ENCODE measurements at places on chromosomes 13 and 19.

DNA sequence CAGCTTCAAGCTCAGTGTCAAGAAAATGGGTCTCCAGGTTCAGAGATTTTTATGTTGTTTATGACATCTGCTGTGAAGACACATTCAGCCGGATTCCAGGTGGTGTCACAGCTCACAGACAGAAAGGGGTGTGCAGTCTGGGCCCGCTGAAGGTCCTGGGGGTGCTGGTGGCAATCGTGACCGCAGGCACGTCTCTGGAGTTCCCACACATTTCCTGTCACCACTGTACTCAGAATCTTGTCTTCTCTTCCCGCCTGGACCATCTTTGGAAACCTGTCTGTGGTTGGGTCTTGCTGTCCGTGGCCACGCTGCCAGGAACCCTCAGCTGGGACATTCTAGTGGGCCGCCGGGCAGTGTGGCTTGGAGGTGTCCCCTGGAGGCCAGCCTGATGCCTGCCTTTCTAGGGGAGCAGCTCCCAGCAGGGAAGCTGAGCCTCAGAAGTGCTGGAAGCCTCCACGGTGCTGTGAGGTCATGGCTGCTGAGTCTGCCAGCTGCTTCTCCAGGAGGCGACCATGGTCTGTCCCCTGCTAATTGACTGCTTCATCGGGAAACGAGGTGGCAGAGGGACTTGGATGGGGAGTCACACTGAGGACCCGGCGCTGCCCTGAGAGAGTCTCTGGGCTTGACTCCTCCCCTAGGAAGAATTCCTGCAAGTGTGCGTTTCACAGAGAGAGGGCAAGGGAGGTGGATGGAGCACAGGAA, 3.7 kb downstream of the TEX29 start:
- no peak for DNase-seq

DNA sequence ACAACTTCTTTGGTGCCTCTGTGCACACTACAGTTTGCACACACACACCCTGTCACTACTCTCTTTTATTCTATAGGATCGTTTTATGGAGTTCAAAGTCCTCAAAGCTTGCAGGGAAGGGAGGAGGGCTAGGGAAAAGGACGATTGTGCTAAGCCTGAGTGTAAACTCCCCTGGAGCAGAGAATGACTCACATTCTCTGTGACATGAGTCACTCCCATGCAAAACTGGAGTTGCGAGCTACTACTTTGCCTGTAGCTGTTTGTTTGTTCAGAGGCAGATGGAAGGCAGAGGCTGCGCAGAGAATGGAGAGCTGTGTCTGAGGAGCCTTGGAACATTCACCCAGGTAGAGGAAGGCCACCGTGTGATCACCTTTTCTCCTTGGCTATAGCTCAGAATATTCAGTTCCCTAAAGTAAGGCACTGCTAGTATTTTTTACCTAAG, 80.5 kb upstream of the MBNL2 start:
- DNase-seq, result no peak

GRCh38 chr13:106416645-106417044, 118.8 kb downstream of the EFNB2 start:
- DNase-seq, result no peak

GRCh38 chr19:38993271-38993670, 17.7 kb upstream of the FBXO17 start:
- DNase-seq, result no peak

GRCh38 chr19:21483589-21484170, 21.7 kb upstream of the ZNF429 start:
- peak; percentile 7 for DNase-seq

- DNase-seq, result no peak
These were observed 1186.3 kb downstream of the UQCRFS1 start for GRCh38 chr19:28026636-28027035.
